ENCODE measurements at places on chromosomes 3 and 15. TPM values are rescaled to one million over a fixed set of nuclear protein-coding genes. Genes with fewer than 3 reads are reported as not detected.

- DNase-seq = no peak
Measured at GRCh38 chr3:50117120-50117519, 28.4 kb downstream of the RBM5 start.

The C3orf49 gene
- not detected for total RNA-seq

The CCDC191 gene
- 2.7 TPM for total RNA-seq

The SLC22A13 gene
- 0.91 TPM for total RNA-seq

The GOLGA8J gene
- not detected for total RNA-seq

DNA sequence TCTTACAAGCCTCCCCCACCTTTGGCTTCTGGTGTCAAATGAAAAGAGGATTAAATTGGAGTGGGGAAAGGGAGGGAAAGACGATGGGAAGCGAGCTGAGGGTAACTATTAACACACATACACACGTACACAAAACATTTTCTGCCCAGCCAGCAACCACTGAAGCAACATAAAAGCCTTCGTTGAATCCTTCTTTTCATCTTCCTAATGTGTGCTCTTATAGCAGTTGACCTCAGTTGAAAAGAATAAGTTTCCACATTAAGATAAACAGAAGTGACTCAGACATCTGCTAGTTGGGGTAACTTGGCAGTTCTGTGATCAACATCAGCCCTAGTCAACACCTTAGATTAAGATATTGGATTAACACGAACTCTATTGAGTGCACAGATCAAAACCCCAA lies 558.5 kb downstream of the MECOM start:
- DNase-seq = peak; percentile 33

GRCh38 chr3:41601404-41601987 lies 360.4 kb downstream of the ULK4 start:
- no peak for DNase-seq

The ADCY5 gene
- not detected for total RNA-seq

DNA sequence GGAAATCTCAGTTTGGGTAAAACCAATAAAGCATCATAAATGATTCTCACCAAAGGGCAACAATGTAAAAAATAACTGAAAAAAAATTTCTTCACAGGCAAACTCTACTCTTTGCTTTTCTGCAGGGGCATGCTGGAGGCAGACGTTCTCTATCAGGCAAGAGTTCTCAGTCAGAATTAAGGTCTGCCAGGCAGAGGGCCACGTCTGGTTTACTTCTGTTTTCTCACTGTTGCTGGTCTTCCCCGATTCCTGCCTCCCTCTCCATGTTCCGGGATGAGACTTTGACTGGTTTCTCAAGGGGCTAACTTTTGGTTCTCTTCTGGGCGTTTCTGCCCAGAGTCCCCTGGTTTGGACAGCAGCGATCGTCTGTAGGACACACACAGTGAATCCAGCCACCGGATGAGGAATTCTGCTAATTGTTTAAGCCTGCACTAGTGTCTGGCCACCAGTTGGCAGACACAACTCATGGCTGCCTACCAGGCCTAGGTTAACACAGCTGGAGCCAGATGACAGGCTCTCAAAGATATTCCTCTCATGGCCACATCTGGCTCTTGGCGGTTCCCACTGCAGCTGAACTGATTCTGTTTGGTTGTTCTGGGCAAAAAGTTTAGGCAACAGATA lies 273.1 kb downstream of the FOXP1 start:
- peak; percentile 37 for DNase-seq

Data from Daoy (cell line).